ENCODE measurements at places on chromosomes 5 and 9.

DNA sequence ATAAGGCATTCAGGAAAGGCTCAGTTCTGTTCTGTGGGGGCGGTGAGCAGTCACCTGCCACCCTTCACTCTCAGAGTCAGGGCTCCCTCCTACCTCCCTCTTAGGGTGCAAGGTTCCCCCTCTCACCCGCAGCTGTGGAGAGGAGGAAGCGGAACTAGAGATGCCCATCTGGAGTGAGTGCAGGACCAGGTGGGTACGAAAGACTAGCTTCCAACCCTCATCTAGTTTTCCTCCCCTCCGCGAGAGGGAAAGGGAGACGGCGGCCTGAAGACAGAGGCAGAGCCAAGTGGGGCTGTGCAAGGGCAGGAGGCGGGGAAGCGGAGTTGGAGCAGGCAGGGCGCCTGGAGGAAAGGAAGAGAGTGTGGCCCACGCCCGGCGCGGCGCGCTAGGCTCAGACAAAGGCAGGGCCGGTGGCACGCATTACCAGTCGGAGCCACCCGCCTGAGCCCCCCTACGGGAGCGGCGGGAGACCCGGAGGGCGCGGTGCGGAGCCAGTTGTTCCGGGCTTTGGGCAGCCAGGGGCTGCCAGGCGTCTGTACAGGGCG is 7.3 kb downstream of the PRR7 start:
- DNase-seq = no peak

GRCh38 chr9:126979461-126979860 is 64.9 kb downstream of the RALGPS1 start:
- no peak for DNase-seq

DNA sequence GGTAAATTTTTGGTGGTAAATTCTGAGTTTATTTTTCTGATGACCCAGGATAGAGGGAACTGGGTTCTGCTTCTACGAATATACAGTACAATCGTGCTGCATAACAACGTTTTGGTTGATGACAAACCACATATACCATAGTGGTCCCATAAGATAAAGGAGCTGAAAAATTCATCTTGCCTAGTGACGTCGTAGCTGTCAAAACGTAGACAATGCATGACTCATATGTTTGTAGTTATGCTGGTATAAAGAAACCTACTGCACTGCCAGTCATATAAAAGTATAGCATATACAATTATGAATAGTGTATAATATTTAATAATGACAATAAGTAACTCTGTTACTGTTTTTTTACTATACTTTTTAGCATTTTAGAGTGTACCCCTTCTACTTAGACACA is 244.0 kb downstream of the GAS1 start:
- no peak for DNase-seq

- no peak for DNase-seq
These were observed 36.2 kb downstream of the MOCS2 start for GRCh38 chr5:53073348-53073747.

GRCh38 chr9:4604678-4605095 is 57.4 kb upstream of the PLPP6 start:
- peak; percentile 21 for DNase-seq
